ENCODE measurements at places on chromosomes 7 and 10.

- DNase-seq = no peak
Observed at GRCh38 chr10:36717118-36717517, 408.3 kb upstream of the ANKRD30A start.

DNA sequence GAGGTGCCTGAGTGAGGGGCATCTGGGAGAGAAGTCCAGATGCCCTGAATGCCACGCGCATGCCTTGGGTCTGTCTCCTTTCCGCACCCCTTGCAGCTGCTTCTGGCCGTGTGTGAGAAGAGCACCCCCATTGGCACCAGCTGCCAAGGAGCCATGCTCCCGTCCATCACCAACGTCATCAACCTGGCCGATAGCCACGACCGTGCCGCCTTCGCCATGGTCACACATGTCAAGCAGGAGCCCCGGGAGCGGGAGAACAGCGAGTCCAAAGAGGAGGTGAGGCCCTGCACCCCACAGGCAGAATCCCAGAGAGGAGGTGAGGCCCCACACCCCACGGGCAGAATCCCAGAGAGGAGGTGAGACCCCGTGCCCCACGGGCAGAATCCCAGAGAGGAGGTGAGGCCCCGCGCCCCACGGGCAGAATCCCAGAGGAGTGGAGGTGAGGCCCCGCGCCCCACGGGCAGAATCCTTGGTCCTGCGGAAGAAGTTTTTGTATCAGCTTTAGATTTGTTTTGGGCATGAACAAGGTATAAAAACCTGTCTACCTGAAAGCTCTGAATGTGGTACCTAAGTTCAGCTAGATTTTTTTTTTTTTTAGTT, 91.8 kb downstream of the TRRAP start:
- no peak for DNase-seq

GRCh38 chr10:115826396-115826795, 446.6 kb downstream of the GFRA1 start:
- DNase-seq = no peak

DNA sequence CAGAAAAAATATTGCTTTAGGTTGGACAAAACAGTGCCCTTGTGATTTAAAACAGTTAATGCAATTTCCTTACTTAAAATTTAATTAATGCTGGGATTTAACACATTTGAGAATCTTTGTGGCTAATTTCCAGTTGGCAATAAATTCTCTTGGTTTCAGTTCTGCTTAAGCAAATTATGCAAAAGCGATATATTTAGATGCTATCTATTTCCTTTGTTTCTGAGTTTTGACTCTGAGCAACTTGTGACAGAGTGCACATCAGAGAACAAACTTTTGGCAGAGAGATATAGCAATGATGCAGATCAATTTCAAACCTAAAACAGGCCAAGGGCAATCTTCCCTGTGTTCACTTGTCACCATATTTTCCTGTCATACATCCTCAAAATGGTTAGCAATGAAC, 933.6 kb upstream of the ZWINT start:
- DNase-seq = no peak

GRCh38 chr7:7369134-7369533, 166.5 kb downstream of the COL28A1 start:
- DNase-seq = no peak

- peak; percentile 25 for DNase-seq
Observed at GRCh38 chr7:1169409-1170368, 9.7 kb upstream of the ZFAND2A start.

GRCh38 chr10:89226891-89227290, 19.8 kb upstream of the CH25H start:
- no peak for DNase-seq

DNA sequence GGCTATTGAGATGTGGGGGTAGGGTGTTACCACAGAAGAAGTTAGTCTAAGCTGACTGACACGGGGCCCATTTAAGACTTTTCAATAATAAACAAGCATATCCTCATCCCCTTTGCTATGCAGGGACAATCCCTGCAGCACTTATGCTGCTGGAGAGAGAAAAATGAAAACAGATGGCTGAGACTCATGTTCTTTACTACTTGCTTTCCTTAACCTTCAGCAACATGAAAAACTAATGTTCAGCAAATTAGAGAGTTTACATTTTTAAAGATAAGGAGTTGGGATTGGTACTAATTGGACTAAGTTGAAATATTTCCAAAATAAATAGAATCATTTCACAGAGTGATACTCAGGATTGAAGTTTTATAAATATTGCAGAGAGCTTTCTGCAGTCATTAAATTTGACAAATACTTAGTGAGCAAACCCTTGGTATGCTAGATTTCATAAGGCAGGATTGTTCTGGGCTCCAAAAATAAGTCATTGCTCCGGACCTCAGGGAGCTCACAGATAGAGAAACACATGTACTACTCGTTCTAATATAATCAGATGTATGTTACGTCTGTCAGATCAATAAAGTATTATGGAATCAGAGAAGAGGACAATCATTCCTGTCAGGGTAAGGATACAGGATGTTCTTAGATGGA, 147.1 kb upstream of the LRRN3 start:
- no peak for DNase-seq

DNA sequence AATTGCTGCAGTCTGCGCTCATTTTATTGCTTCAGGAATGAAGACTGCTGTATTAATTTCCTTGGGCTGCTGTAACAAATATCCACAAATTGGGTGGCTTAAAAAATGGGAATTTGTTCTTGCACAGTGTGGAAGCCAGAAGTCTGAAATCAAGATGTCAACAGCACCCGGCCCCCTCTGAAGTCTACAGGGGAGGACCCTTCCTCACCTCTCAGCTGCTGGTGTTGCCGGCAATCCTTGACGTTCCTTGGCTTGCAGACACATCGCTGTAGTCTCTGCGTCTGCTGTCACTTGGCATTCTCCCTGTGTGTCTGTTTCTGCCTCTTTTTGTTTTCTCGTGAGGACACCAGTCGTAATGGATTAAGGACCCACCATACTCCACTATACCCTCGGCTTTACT, 166.2 kb downstream of the PTPN20 start:
- DNase-seq = no peak

GRCh38 chr10:28906934-28907333, 229.6 kb downstream of the BAMBI start:
- no peak for DNase-seq

DNA sequence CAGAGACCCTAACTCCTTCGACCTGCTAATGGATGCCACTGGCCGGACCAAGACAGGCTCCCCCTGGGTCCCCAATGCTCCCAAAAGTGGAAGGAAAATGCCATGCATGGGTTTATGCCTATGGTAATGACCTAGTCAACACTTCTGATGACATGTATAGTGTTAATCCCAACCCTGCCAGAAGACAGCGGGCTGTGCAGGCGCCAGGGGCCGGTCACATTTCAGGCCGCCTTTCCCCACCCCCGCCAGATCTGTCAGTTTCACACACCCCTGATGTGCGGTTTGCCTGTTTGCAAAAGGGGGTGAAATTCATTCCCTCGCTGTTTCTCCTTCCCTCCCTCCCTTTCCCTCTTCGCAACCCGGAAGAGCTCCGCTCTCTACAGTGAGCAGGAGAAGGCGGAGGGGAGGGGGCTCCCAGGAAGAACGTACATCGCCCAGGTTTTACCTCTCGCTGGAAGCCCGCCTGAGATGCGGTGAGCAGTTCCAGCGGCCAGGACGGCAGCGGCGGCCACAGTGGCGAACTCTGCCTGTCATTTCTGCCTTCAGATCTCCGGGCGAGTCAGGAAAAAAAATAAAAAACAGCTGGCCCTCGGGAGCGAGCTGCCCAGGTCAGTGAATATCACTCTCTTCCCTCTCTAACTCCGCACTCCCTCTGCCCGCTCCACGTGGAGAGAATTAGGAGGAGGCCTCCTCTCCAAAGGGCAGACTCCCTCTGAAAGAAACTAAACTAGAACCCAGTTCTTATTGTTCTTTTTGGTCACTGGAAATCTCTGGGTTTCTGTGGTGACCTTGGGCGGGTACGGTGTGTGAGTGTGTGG, 9.4 kb upstream of the GATA3 start:
- no peak for DNase-seq

- DNase-seq = no peak
Observed at GRCh38 chr10:119341459-119342301, 134.3 kb downstream of the GRK5 start.

GRCh38 chr10:92413519-92413918, 122.6 kb downstream of the MARCHF5 start:
- no peak for DNase-seq

Data from NCI-H1048 (cell line).